ENCODE measurements at places on chromosomes 11 and 22.

GRCh38 chr11:40062616-40063015 lies 1396.8 kb downstream of the LRRC4C start:
- DNase-seq: no peak

DNA sequence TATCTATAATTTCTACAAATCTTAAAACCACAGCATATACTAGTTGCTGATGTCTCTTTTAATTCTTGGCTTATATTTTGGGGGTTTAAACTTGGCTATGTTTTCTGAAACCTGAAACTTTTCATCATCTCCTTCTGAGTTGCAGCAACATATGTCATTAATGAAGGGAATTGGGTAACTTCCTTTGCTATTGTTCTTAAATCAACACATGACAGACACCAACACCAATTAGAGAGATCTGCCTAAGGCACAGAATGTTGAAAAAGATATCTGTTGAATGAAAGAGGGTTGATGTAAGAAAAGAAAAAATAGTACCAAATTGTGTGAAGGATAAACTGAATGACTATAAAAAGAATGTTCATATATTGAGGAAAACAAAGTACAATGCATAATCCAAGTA lies 10.3 kb upstream of the GAS2 start:
- DNase-seq: no peak

DNA sequence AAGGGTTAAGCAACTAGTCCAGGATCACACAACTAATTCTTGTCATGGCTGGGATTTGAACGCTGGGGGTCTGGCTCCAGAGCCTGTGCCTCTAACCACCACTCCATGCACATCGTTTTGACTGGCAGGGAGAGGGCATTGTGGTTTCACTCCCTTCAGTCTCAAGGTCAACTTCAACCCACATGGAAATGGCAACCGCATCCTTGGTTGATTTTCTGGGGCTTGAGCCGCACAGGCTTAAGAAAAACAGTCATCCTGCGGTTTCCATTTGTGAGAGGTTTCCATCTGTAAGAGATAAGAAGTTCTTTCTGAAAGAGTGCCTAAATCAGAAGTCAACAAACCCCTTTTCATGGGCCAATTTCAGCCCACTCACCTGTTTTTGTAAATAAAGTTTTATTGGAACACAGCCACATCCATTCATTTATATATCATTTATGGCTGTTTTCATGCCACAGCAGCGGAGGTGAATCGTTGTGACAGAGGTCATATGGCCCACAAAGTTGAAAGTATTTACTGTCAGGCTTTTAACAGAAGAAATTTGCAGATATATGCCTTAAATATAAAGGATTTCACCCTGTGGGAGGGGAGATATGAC lies 65.7 kb downstream of the SGSM1 start:
- no peak for DNase-seq

- no peak for DNase-seq
Observed at GRCh38 chr11:43631732-43632131, 48.8 kb upstream of the HSD17B12 start.

- DNase-seq: no peak
Observed at GRCh38 chr22:41799486-41800347, 762 bp upstream of the CCDC134 start.

DNA sequence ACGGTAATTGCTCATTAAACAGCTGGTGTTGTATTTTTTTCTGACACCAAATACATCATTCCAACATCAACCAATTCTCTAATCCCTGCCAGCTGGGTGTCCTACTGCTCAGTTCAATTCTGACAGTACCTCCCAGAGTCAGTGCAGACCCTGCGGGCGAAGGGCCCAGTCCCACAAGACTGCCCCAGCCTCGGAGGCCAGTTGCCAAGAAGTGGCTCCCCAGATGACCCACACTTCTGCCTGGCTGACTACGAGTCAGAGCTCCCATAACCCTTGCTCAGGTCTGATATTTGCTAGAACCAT lies 147.2 kb downstream of the CTTN start:
- DNase-seq: no peak

DNA sequence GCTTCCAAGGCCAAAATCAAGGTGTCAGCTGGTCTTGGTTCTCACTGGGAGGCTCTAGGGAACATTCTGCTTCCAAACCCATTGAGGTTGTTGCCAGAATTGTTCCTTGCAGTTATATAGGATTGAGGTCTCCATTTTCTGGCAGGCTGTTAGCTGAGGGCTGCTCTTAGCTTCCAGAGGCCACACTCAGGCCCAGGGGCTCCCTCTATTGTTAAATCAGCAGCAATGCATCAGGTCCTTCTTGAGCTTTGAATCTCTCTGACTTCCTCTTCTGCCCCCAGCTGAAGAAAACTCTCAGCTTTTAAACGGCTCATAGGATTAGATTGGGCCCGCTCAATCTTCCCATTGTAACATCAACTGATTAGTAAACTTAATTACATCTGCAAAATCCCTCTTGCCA lies 39.3 kb upstream of the BSX start:
- no peak for DNase-seq

DNA sequence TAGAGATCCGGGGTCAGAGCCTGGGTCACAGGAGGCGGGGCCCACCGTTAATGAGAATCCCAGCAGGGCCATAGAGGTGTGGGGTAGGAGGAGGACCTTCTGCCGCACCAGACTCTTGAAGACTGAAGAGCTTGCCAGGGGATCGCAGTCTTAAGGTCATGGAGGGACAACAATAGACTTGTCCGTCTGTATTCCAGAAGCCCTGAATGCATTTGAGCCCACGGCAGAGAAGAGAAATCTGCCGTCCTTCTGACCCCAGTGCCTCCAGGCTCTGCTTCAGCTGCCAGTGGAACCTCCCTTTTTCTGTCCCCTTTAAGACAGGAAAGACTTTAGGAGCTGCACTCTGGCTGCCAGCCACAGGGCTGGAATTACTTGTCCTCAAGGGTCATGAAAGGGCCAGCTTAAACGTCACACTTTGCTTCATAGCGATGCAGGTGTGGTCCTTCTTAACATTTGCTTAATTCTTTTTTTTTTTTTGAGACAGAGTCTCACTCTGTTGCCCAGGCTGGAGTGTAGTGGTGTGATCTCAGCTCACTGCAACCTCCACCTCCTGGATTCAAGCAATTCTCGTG lies 15.5 kb upstream of the ST3GAL4 start:
- no peak for DNase-seq

DNA sequence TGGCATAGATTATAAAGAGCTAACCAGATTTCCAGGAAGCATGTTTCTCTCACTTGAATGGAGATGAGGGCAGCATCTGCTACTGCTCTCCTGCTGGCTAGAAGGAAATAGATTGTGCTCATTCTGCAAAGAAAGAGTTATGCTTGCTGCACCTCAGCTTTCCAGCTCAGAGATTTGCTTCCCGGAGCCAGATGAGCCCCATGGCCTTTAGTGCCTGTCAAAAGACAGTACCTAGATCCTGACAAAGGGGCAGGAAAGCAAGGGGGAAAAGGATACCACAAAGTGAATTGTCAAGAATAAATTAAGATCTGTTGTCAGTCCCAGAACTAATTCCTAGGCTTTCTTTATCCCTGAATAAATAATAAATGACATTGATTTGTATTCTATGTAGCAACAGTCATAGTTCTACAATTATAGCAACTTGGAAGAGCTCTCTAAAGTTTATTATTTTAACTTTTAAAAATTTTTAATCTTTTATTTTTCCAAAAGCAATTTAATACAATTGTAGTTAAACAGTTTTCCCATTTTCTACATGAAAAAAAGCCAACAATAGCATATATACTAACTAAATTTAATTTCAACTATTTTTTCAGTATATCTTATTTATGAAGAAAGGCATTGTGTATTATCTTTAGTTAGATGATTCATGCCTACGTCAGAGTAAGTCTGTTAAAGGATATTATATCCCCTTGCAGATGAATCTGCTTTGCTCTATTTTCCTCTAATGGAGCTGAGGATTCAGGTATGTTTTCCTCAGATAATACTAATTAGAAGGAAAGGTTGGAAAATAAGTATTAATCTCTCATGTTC lies 306.1 kb upstream of the DDI1 start:
- DNase-seq: no peak

- DNase-seq: no peak
Observed at GRCh38 chr11:71307811-71308645, 55.7 kb upstream of the SHANK2 start.

GRCh38 chr11:44629732-44630345 lies 64.4 kb downstream of the CD82 start:
- no peak for DNase-seq

DNA sequence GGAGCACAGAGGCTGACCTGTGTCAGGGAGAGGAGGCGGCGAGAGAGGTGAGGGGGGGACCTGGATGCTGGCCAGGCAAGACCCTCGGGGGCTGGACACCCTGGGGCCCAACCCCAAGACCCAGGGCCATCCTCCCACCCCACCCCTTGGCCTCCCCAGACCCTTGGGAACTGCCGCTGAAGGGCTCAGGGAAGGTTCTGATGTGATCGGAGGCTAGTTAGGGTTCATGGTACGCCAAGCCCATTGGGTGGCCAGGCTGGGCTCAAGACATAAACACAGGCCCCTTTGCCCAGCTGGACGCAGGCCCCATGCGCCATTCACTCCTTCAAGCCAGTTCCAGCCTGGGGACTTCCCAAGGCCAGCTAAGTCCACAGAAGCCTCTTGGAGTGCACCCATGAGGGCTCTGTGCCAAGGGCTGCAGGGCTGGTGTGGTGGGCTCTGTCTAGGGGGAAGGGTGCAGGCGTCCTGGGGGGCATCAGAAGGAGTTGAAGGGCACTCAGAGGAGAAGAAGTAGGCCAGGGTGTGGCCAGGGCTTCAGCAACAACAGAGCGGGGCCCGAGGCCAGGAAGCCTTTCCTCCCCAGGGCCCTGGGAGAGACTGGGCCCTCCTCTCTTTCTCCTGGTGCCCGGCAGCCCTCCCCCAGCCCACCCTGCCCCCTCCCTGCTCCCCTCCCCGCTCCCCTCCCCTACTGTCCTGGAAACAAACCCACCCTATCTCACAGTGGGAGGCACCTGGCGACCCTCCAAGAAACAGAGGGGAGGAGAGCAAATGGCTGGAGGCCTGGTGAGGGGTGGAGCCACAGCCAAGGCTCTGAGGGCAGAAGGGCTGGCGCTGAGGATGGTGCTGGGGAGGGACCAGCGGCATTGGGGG lies 12.9 kb downstream of the TSPAN32 start:
- no peak for DNase-seq

- DNase-seq: no peak
Observed at GRCh38 chr11:206002-206384, 1.2 kb downstream of the BET1L start.

GRCh38 chr11:9562716-9563115 lies 10.8 kb upstream of the WEE1 start:
- DNase-seq: no peak

DNA sequence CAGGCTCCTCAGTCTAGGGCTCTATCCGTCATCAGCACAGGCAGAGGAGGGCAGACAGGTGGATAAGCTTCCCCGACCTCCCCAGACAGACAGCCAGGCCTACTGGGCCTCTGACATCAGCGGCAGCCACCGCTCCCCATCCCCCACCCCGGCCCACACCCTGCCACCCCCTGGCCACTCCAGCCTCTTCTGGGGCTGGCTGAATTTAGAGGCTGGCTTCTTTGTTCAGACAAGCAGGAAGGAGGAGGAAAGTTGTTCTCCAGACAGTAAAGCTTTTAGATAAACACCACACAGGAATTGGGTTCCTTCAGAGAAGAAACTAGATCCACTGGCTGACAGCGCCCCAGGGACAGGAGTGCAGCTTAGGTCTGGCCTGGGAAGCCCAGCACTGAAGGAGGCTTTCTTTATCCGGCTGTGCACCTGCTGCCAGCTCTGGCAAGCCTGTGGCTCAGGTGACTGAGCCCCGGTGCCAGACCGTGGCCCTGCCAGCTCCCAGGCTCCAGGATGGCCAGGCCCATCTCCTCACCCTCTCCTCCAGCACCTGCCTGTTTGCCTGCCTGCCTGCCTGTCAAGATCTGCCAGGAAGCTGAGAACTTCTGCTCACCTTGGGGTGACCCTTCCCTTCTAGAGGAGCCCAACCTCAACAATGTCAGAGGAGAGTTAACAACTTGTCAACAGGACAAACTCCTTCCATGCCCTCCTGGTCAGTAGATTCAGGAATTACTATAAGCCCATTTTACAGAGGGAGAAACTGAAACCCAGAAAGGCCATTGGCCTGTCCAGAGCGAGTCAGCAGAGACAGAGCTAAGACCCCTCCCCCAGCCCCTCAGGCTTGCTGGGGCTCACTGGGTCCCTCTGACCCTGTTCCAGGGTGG lies 44.0 kb upstream of the KLHL35 start:
- no peak for DNase-seq

GRCh38 chr11:116641561-116642045 lies 131.2 kb downstream of the BUD13 start:
- no peak for DNase-seq

DNA sequence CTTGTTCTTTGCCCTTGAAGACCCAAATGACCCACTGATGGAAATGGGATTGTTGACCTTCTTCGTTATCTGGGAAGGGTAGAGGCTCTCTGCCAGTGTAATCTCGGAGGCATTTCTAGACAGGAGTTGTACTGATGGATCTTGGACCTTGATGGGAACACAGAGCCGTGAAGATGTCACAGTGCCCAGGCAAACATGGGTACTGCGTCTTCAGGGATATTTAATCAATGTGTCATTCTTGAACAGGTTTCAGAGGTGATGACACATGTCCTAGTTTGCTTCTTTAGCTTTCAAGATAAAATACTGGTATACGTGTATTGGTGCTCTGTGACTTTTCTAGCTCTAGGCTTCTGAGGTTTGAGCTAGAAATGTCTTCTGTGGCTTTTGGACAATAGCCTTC lies 6.2 kb downstream of the LDLRAD3 start:
- no peak for DNase-seq

DNA sequence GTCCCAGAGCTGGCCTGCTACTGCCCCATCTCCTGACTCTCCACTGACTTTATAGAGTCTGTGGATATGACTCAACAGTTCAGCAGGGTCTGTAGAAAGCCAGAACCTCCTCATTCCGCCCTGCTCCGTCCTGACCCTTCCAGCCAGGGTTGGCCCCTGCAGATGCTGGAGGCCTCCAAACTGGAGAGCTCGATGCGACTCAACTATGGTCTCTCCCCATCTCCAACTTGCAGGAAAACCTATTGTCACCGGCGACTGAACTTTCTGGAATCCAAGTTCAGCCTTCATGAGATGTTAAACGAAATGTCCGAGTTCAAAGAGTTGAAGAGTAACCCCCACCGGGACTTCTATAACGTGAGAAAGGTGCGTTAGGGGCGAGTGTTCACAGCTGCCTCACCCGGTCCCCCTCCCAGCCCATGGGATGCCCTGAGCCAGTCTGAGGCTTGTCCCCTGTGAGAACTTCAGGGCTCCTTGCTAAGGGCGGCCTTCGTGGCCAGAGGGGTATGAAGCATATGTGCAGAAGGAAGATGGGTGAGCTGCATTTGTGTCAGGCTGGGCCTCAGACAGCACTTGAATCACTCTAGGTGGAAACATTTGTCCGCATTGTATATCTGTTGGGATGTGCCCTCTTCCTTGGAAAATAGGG lies 32.1 kb downstream of the AMPD3 start:
- no peak for DNase-seq

Measured in GOT3 (cell line).